Activated CD8-positive, alpha-beta T cell treated with anti-CD3 and anti-CD28 coated beads for 36 hours (primary cell): ENCODE measurements at places on chromosomes 1 and 21. TPM values are rescaled to one million over a fixed set of nuclear protein-coding genes. Genes with fewer than 3 reads are reported as not detected.

DNA sequence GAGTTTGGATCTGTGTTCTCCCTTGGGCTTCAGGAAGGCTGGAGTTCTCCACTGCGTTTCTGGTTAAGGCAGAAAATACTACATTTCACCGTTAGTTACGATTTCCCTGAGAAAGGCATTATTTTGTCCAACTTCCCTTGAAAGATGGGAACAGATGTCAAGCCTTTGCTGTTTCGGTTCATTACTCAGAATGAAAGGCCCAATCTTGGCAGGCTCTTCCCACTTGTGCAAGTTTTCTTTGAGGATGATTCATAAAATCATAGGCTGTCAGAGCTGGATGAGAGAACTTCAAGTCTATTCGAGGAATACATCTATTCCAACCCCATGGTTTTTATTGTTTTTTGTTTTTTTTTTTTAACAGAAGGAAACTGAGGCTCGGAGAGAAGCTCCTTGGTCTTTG is 205.2 kb downstream of the GRIK3 start:
- no peak overlapping the region for H3K27ac ChIP-seq
- H3K4me3 ChIP-seq: no peak overlapping the region
- no peak for DNase-seq
- no peaks in the 10 kb centered on the region for H3K4me1 ChIP-seq

DNA sequence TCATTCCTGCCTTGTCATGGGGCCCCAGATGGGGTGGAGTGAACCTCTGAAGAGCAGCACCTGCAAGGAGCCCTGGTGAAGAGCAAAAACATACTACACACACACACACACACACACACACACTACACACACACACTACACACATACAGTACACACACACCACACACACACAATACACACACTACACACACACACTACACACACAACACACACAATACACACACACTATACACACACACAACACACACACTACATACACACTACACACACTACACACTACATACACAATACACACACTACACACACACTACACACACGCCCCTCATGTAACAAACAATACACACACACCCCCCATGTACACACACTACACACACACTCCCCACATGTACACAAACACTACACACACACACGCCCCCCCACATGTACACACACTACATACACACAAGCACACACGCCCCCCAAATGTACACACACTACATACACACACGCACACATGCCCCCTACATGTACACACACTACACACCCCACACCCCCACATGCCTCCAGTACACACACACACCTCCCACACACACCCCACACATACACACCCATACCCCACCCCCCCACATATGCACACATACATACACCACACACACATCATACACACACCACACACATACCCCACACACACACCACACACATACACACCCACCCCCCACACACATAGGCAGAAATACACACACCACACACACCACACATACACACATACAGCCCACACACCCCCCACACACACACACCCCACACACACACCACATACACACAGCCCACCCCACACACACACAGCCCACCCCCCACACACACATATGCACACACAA is 9.3 kb downstream of the SLC2A5 start:
- no peaks in the 10 kb centered on the region for H3K36me3 ChIP-seq
- DNase-seq: no peak
- no peak overlapping the region for H3K4me3 ChIP-seq

DNA sequence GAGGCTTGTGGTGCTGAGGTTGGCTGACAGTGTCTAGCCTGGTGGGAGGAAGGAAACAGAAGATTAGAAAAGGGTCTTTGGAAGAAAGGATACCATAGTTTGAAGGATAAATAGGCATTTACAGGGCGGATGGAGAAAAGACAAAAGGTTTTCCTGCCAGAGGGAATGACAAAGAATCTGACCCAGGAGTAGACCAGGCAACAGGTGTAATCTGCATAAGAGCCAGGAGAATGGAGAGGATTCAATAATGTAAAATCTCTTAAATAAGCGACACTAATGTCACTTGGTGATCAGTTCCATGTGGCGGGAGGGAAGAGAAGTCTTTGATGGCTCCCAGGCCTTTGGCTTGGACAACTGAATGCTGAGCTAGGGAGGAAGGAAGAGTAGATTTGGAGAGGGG is 9.4 kb downstream of the MECR start:
- peaks cover 9% of the 10 kb centered on the region for H3K36me3 ChIP-seq
- no peak overlapping the region for H3K4me3 ChIP-seq
- peaks cover 12% of the 10 kb centered on the region for H3K4me1 ChIP-seq
- no peak overlapping the region for H3K27ac ChIP-seq
- DNase-seq: no peak

Gene PPIAL4G
- total RNA-seq: not detected

GRCh38 chr1:56025942-56026341 is 553.4 kb downstream of the PLPP3 start:
- no peaks in the 10 kb centered on the region for H3K4me1 ChIP-seq
- no peaks in the 10 kb centered on the region for H3K27me3 ChIP-seq
- H3K27ac ChIP-seq: no peak overlapping the region
- H3K36me3 ChIP-seq: no peaks in the 10 kb centered on the region
- H3K4me3 ChIP-seq: no peak overlapping the region
- DNase-seq: no peak

DNA sequence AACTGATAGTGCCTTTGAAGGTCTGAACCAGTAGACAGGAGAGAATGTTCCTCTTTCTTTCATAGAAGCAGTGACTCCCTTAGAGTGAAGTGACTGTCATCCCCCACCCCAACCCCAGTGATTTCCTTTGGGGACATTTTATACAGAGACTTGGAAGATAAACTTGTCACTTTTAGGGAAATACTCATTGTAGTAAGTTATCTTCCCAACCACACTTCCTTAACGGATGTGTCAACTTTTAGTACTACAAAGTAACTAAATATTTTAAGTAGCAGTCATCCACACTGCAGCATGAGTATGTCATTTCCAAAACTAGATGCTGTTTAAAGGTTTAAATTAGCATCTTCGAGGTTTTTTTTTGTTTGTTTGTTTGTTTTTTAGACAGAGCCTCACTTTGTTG is 13.7 kb downstream of the LRRC8B start:
- no peaks in the 10 kb centered on the region for H3K27me3 ChIP-seq
- H3K4me3 ChIP-seq: no peak overlapping the region
- DNase-seq: no peak

DNA sequence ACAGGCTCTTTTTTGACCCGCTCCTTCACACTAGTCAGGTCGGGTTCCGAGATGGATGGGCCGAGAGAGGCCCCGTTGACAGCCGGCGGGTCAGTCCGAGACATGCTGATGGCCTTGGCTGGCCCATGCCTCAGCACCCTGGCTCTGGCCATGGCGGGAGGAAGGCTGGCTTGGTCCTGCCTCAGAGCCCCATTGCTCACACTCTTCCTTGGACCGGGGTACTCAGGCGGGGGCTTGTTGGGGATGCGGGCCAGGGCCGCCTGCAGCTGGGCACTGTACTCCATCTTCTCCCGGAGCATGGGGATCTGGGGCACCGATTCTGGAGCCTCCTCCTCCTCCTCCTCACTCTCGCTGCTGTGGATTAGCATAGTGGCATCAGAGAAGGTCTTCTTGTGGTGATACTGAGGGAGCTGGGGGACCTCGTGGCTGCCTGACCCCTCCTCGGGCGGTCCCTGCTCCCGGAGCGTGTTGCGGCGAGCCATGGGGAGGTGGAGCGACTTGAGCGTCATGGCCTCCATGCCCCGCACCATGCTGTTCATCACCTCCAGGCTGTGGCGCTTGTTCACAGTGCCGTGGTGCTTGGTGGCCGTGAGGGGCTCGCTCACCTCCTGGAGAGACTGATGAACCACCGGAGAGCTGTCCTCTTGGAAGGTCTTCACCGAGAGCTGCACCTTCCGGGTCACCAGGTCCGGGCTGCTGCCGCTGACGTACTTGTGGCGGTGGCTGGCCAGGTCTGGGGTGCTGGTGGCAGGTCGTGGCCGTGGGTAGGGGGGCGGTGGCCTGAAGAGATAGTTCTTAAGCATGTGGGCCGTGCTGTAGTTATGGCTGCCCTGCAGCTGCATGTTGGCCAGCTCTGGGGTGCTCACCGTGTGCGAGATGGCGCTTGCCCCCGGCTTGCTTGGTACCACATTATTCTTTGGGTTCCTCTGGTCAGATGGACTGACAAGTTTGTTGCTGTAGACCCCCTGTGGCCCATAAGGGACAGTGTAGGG is 102.7 kb downstream of the SMYD2 start:
- H3K27me3 ChIP-seq: no peaks in the 10 kb centered on the region
- no peak overlapping the region for H3K4me3 ChIP-seq
- no peak overlapping the region for H3K27ac ChIP-seq
- DNase-seq: no peak
- no peaks in the 10 kb centered on the region for H3K36me3 ChIP-seq
- H3K4me1 ChIP-seq: no peaks in the 10 kb centered on the region

Gene FYB2
- not detected for total RNA-seq

GRCh38 chr1:156433602-156434001 is 64.6 kb downstream of the RHBG start:
- peaks cover 84% of the 10 kb centered on the region for H3K27me3 ChIP-seq
- H3K4me1 ChIP-seq: peaks cover 51% of the 10 kb centered on the region
- H3K27ac ChIP-seq: no peak overlapping the region
- H3K4me3 ChIP-seq: no peak overlapping the region

DNA sequence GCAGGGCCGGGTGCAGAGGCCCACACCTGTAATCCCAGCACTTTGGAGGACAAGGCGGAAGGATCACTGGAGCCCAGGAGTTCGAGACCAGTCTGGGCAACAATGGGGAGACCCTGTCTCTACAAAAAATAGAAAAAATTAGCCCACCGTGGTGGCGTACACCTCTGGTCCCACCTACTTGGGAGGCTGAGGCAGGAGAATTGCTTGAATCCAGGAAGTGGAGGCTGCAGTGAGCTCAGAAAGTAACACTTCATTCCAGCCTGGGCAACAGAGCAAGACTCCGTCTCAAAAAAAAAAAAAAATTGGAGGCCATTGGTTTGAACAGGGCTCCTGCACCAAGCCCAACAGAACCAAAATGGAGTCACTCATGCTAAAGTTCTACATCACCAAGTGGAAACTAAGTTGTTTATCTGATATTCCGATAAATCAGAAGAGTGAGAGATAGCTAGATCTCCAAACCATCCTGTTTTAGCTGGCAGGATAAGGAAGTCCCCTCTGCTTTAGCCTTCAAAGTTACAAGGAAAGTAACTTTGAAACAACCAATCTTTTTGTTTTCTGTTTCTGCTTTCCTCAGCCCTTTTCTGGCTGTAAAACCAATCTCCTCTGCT is 766 bp upstream of the LSM10 start:
- H3K36me3 ChIP-seq: peaks cover 12% of the 10 kb centered on the region
- H3K27me3 ChIP-seq: no peaks in the 10 kb centered on the region
- no peak for DNase-seq
- peak overlapping the region; percentile 84 for H3K4me3 ChIP-seq
- H3K27ac ChIP-seq: peak overlapping the region; percentile 99

Gene LCE4A
- not detected for total RNA-seq

GRCh38 chr1:107691540-107691939 is 273.4 kb downstream of the VAV3 start:
- no peaks in the 10 kb centered on the region for H3K27me3 ChIP-seq
- DNase-seq: no peak
- peaks cover 4% of the 10 kb centered on the region for H3K4me1 ChIP-seq
- H3K27ac ChIP-seq: no peak overlapping the region

DNA sequence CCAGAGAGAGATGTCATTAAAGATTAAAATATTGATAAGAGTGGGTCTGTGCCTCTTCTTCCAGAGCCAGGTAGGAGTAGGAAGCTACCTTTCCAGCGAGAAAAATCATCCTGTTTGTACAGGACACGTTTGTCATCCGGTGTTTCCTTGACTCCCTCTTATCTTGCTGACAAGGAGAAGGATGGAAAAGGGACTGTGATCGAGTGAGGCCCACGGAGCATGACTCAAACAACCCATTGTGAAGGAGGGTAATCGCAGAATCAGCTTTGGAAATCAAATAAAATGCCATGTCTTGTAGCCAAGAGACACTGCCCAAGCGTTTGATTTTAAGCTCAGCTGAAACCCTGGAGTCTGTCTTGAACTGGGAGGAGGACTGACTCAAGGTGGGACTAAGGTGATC is 97.7 kb downstream of the IGSF21 start:
- H3K27ac ChIP-seq: no peak overlapping the region
- no peaks in the 10 kb centered on the region for H3K4me1 ChIP-seq
- H3K27me3 ChIP-seq: peaks cover 24% of the 10 kb centered on the region
- no peak overlapping the region for H3K4me3 ChIP-seq

Gene GPR153
- total RNA-seq: 0.34 TPM

- H3K27ac ChIP-seq: peak overlapping the region; percentile 37
- no peak for DNase-seq
- no peaks in the 10 kb centered on the region for H3K36me3 ChIP-seq
These were observed 59.4 kb upstream of the ATP1B1 start for GRCh38 chr1:169047074-169047473.

- H3K27me3 ChIP-seq: no peaks in the 10 kb centered on the region
- no peak for DNase-seq
These were observed 61.6 kb downstream of the NFIA start for GRCh38 chr1:61143821-61144424.

Gene C1orf74
- total RNA-seq: 2.8 TPM

Gene PKNOX1
- 14.1 TPM for total RNA-seq

GRCh38 chr1:234691567-234691966 is 81.6 kb upstream of the IRF2BP2 start:
- H3K27me3 ChIP-seq: no peaks in the 10 kb centered on the region
- no peak for DNase-seq
- no peak overlapping the region for H3K4me3 ChIP-seq
- H3K36me3 ChIP-seq: no peaks in the 10 kb centered on the region

DNA sequence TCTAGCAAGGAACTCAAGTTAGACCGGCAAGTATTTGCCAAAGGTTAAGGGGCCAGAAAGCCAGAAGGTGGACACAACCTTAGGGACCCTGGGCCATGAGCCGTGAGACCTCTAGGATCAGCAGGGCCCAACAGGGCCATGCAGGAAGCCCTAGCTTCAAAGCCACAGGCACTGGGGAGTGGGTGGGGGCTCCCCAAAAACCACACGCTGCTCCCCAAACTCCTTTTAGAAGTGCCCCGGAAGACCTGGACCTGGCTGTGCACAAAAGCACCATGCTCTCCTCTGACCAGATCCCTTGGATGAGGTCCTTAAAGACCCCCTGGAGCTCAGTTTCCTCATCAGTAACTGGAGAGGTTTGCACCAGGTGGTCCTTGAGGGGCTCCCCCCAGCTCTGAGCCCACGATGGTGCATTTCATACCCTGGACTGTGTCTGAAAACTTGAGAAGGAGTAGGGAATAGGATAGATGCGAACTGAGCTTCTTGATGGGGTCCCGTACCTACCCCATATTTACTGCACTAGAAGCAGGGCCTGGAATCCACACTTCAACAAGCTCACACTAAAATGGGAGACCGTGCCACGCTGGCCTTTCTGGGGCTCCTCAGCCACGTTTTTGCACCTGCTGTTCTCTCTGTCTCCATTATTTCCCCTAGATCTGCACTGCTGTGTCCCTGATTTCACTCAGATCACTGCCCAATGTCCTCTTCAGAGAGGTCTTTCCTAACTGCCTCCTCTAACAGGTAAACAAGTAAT is 40.6 kb upstream of the LBR start:
- no peaks in the 10 kb centered on the region for H3K27me3 ChIP-seq
- H3K36me3 ChIP-seq: no peaks in the 10 kb centered on the region
- DNase-seq: peak; percentile 67
- peak overlapping the region; percentile 91 for H3K4me3 ChIP-seq
- H3K27ac ChIP-seq: peak overlapping the region; percentile 99
- H3K4me1 ChIP-seq: peaks cover 24% of the 10 kb centered on the region

Gene FAM72A
- total RNA-seq: 31.9 TPM
